ENCODE measurements at places on chromosomes 11 and 22.

- no peak for DNase-seq
Observed at GRCh38 chr11:98130117-98130625, 890.6 kb upstream of the CNTN5 start.

GRCh38 chr11:104352036-104352435 is 188.1 kb upstream of the PDGFD start:
- DNase-seq = no peak

DNA sequence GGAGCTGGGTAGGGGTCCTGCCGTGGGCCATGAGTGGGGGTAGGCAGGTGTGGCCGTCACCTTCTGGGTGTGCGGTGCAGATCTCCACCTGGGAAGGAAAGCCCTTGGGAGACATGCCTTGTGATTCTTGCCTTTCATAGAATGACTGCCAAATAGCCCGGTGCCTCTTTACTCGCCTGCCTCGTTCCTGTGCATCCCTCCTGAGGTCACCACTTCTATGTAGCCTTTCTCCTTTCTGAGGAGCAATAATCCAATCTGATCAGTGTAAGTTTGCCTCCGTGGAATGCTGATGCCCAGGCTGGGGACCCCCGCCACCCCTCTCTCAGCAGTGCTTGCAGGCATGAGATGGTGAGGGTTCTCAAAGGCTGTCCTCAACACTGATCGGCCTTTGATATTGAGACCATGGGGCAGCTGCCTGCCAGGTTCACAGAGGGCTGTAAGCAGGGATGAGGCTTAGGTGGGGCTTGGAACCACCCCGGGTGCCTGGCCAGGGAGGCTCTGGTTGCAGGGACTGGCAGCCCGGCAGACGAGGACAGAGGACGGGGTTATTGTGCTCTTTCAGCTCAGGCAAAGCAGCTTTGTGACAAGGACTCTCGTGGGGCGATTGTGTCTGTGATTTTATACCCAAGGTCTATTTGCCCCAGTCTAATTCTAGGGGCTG is 86.1 kb upstream of the WNT7B start:
- DNase-seq = no peak

GRCh38 chr11:67406969-67407687 is 3.2 kb downstream of the TBC1D10C start:
- no peak for DNase-seq

- DNase-seq = no peak
Observed at GRCh38 chr11:72132646-72133045, 2.9 kb upstream of the FOLR3 start.

DNA sequence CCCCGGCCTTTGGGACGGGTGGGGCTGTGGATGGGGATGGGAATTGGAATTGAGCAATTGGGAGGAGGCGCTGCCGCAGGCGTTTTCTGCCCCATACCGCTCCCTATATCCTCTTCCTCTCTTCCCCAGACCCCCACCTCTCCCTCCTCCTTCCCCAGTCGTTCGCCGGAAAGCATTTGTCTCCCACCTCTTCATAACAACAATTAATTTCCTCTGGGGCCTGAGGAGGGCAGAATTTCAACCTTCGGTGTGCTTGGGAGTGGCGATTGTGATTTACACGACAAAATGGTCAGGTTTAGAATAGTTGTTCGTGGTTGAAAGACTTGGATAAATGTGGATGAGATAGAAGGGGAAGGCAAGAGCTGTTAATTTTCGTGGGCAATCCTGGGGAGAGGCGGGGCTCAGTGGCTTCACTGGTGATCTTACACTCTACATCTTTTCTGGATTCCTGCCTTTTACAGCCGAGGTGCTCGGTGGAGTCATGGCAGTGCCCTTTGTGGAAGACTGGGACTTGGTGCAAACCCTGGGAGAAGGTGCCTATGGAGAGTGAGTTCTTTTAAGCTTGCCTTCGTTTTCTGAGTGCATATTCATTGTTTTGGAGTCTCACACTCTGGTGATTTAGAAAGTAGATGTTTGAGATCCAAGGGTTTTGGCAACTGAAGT is 1.5 kb downstream of the CHEK1 start:
- peak; percentile 48 for DNase-seq

GRCh38 chr11:27348340-27348873 is 14.6 kb downstream of the CCDC34 start:
- DNase-seq = no peak

DNA sequence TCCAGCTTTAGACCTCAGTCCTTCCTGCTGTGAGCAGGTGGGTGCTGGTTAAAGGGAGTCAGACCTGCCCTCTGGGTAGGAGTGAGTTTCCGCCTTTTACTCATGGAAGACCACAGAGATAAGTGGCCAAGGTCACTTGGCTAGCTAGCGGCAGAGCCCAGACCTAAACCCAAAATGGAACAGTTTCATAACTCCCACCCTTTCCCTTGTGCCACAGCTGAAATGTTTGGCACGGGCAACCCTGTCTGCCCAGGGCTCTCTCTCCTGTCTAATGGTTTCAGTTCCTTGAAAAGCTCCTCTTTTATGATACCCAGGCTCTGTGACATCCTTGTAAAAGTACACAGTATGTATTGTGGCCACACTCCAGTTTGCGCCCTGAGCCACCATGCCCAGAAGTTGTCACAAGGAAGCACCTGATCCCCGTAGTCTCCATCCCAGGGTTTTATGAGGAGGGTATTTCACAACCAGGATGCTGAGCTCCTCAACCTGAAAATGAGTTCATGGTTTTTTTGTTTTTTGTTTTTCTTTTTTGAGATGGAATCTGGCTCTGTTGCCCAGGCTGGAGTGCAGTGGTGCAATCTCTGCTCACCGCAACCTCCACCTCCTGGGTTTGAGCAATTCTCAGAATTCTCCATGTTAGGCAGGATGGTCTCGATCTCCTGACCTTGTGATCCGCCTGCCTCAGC is 5.1 kb downstream of the MB start:
- no peak for DNase-seq

- DNase-seq = no peak
Observed at GRCh38 chr22:20550057-20550817, 42.8 kb downstream of the MED15 start.

- no peak for DNase-seq
Observed at GRCh38 chr11:33227578-33228261, 29.5 kb upstream of the HIPK3 start.

GRCh38 chr22:39593066-39593930 is 22.7 kb downstream of the CACNA1I start:
- DNase-seq = no peak

GRCh38 chr11:13174090-13174489 is 103.5 kb upstream of the BMAL1 start:
- no peak for DNase-seq

- DNase-seq = no peak
Observed at GRCh38 chr11:34126959-34127848, 21.8 kb downstream of the NAT10 start.

DNA sequence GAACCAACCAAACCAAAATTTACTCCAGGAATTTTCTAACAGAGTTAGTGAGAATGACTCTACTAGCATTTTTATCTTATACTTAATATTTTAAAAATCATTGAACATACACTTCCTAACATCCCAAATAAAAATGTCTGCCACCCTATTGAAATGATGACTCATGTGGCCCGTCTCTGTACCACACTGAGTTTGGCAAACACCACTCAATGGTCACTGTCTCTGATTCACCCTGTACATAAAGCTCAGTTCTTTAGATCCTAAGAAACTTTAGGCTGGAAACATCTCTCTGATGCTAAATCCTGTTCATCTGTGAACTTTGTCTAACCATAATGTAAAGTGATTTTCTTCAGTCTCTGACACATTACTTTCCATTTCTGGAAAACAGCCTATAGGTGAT is 182.0 kb downstream of the CWF19L2 start:
- DNase-seq = no peak

GRCh38 chr11:2468363-2469235 is 23.8 kb downstream of the KCNQ1 start:
- no peak for DNase-seq

GRCh38 chr22:40819599-40820140 is 524 bp upstream of the SLC25A17 start:
- DNase-seq = no peak

DNA sequence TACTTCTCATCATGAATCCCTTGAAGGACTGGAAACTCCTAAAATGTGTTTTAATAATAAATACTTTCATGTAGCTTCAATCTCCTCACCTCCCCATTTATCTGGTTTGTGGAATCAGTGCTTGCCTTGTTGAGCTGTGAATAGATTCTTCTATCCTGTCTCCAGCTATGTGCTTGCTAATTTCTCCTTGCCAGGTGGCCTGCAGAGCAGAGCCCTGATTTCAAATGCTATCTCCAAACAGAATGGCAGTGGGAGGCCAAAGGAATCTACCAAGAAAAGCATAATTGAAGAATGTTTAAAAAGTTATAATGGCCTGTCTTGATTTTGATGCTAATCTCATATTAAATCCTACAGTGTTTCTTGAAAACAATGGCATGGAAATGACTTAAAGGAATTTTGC is 309.3 kb upstream of the CHORDC1 start:
- DNase-seq = no peak

DNA sequence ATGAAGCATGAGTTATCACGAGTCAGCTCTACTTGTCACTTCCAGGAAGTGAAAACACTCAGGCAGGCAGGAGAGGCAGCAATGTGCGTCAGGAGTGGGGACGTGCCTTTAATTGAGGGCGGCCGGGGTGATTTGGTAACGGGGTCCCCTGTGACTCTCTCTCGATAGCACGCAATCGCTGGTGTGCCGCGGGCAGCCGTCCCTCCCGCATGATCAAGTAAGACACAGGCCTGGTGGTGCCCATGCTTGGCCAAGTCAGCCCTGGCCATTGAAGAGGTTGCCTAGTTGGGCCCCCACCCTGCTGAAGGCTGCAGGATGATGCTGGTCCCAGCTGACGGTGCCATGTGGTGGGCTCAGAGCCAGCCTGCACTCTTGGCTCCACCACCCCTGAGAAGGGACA is 29.7 kb downstream of the CACNG2 start:
- no peak for DNase-seq

DNA sequence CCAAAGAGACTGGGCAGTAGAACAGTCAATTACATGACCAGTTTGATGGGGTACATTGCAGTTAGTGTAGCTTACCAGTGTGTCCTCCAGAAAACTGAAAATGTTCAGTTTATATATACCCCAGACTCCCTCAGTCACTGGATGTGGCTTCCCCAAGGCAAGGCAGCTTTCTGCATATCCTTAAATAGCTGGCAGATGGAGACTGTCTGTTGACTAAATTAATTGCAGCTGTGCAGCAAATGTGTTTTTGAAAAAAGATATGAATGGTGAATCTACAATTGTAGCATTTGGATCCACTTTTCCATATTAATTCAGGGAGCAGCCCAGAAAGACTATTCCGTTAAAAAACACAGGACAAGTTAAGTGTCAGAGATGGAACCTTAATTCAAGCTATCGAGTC is 565.1 kb upstream of the CCDC179 start:
- no peak for DNase-seq

GRCh38 chr11:85723088-85723487 is 37.1 kb upstream of the CCDC89 start:
- DNase-seq = no peak

GRCh38 chr22:38201711-38202436 is at the start of gene MAFF:
Gene MAFF (plus strand): TSS chr22:38201994. CDS start chr22:38213854, 11,860 bp downstream.
- DNase-seq = peak; percentile 93

DNA sequence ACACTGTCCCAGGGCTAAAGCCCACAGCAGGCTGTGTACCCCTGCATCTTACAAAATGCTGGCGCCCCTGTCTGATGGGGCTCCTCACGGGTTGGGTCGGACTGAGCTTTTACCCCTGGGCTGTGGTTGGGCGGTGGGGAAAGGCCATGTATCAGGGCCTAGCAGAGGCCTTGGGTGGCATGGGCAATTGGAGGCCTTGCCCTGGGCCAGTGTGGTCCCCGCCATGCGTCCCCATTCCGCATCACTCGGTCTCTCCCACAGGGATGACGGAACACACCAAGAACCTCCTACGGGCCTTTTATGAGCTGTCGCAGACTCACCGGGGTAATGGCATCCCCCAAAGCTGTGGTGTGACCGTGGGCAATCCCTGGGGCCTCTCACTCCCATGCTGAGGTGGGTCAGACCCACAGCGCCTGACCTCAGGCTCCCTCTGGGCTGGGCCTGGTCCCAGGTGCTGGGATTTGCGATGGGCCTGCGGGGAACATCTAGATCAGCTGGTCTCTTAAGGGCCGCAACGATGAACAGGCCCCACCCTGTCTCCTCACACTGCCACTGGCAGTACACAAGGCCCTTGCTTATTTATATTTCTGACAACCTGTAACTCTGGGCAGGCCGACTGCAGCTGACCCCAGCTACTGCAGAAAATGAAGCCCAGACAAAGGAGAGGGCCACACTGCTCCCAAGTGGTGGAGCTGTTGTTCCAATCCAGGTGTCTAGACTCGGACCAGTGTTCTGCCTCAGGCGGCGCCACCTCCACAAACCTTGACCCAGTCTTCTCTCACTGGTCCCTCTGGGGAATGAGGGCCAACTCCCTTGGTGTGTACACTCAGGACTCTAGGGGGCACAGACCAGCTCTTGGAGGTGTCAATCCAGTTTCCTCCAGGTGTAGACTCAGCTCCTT is 12.3 kb downstream of the SLC16A8 start:
- no peak for DNase-seq

DNA sequence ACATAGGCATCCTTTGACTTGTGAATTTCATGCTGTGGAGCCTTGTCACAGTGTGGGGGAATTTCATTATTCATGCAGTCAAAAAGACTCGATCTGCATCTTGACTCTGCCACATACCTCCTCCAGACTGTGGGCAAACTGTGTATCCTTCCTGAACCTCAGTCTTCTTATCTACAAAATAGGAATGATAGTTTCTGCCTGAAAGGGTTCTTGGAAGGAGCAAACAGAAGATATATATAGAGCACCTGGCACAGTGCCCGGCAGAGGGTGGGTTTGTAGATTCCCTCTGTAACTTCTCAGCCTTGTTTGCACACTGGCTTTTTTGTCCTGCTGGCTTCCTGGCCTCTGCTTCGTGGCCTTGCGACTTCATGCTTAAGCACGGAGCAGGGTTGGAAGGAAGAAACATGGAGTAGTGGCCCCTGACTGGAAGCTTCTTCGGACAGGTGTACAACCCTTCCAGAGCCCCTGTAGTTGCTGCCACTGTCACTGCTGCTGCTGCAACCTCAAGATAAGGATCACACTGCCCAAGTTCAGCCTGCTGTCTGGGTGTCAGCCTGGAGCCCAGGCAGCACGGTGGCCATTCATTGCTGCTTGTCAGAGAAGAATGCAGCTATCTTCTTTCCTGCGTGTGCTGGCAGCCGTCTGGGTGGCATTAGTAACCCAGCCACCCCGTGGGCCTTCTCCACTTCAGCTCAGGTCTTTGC is 106.4 kb downstream of the MICAL2 start:
- no peak for DNase-seq

DNA sequence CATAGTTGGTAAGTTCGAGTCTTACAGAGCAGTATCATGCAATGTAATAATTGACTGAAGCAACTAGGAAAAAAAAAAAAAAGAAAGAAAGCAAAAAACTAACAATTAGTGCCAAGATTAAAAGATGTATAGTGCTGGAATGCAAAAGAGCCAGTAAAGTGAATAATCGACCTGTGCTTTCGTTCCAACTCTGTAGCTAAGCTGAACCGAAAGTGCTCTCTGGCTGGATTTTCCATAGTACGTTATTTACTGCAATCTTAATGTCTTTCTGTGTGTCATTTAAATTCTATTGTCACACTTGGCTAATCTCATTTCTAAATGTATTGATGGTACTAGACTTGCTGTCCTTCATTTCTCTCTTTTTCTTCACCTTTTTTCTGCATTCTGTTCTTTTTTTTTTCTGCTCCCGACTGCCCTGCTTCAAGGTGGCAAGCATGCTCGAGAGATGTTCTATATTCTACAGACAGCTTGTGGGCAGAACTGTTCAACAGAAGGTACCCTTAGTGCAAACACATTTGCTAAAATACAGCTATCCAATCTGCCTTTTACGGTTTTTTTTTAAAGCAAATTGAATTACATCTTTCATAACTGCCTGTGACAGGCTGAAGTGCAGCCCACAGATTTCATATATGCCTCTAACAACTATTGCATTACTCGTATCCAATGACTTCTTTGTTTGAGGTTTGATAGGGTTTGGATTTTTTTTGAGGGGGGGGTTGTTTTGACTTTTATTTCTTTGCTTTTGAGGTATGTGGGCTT is 204.2 kb upstream of the MTNR1B start:
- no peak for DNase-seq

Data from CD4-positive, alpha-beta T cell treated with Interleukin-1 beta for 1 hour (primary cell).